ENCODE measurements at places on chromosomes 12 and 14.

DNA sequence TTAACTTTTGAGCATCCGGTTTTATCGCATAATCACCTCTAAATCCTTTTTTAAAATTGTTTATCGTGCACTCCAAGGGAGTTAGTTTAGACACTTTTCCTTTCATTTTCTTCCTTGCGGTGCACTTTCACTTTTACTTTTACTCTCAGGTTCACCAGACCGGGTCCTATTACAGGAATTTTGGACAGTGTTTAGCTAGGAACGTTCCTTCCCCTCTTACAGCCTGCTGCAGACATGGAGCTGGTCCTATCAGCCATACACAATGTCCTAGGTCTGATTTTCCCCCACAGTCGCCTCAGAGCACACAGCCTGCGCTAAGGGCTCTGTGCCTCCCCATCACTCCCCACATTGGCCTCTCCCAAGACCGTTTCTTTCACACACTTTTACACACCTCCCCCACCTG is 103.9 kb downstream of the ALG10 start:
- DNase-seq, result no peak

DNA sequence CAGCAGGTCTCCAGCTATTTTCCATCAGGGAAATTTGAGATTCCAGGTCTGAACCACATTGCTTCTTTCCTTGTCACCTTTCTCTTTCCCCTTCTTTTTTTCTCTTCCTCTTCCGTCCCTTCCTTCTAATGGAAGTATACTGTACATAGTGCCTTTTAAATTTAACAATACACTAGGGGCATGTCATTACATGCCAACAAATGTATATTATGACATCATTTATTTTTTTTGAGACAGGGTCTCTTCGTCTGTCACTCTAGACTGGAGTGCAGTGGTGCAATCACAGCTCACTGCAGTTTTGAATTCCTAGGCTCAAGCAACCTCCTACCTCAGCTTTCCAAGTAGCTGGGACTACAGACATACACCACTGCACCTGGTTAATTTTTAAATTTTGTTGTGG is 148.9 kb downstream of the SUDS3 start:
- no peak for DNase-seq

- DNase-seq, result no peak
These were observed 319.8 kb downstream of the ALG10 start for GRCh38 chr12:34342048-34342447.

- DNase-seq, result no peak
These were observed 2.3 kb downstream of the SNAPC1 start for GRCh38 chr14:61764342-61765122.

DNA sequence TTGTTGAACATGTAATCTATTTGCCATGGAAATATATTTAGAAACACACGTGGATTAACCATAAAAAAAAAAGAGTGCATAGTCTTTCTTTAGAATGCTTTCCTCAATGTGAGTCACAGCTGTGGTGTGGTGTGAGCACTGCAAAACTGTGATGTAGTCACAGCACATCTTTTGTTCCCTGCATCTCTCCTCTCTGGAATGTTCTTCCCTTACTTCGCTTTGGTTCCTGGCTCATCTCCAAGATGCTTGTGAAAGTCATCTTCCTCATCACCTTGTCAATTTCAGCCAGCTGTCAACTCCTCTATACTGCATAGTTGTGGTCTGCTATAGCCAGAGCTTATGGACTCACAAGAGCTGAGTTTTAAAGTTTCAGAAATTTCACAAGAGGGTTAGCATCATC is 60.2 kb downstream of the STAB2 start:
- DNase-seq, result peak; percentile 98

DNA sequence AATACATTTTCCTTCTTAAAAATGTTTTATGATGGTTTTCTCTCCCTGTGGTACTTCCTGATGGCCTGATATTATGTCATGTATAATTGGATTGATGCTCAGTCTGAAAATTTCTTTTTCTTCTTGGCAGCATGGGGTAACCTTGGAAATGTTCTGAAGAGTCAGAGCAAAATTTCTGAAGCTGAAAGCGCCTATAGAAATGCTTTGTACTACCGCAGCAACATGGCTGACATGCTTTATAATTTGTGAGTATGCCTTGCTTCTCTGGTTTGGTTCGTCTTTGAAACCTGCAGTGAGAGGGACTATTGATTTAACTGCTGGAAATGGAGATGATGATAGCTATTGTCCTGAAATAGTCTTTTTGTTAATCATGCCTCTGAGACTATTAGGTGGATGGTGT is 243.6 kb downstream of the TMTC2 start:
- DNase-seq, result no peak

GRCh38 chr14:75247286-75247922 is 31.2 kb upstream of the FOS start:
- DNase-seq, result no peak

GRCh38 chr14:103676881-103677675 is 38.2 kb downstream of the XRCC3 start:
- DNase-seq, result no peak

- DNase-seq, result no peak
These were observed 232.0 kb downstream of the BTG1 start for GRCh38 chr12:91913651-91914050.

DNA sequence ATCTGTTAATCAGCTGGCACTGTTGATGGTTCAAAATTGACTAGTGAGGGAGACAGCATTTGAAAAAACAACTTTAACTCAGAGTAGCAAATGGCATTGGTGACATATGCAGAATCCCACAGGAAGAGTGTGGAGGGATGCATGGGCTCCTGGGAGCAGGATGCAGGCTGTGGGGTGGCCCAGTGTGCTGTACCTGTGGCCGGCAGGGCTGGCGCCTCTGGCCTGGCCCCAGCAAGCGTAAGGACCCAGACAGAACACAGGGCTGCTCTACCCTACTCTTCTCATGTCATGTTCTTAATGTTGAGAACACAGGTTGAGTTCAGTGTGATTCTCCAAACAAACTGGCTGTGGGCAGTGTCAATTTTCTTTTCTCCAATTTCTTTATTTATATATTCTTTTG is 33.4 kb downstream of the DDX51 start:
- no peak for DNase-seq

DNA sequence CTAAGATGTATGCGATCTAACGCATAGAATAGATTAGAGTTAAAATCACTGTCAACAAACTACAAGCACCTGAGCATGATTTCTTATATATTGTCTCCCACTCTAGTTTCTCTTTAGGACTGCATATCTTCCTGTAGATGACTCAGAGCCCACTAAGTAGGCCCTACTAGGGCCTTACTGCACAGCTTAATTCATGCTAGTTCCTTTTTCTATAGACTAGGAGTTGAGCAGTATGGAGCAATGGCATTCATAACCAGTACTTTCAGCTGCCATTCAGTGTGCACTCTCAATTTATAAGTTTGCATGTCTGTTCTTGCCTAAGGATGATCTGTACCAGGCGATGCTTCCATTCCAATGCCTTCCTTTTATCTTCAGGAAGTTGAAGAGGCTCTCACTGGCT is 103.5 kb downstream of the METTL25 start:
- no peak for DNase-seq

GRCh38 chr12:113788020-113788856 is 177.9 kb downstream of the RBM19 start:
- peak; percentile 73 for DNase-seq
